ENCODE measurements at places on chromosomes 3 and 15. TPM values are rescaled to one million over a fixed set of nuclear protein-coding genes. Genes with fewer than 3 reads are reported as not detected.
A peak's percentile ranks its signal among the peaks of the same experiment; 100 is the strongest.

DNA sequence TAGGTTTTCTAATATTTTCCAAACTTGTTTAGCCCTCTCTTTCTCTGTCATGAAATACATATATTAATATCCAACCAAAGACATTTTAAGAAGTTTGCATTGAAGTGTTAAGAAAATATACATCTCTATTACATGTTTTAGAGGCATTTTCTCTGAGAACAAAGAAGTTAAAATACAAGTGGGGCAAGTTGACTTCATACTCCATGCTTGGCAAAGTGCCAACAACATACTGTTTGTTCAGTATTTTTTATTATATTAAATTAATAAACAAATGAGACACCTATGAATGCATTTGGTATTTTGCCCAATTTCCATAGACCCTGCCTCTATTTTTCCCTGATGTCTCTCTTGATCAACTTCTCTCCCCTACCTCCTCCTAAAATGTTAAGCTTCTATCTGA is 232.8 kb upstream of the MRPL3 start:
- no peak overlapping the region for H3K4me3 ChIP-seq
- no peaks in the 10 kb centered on the region for H3K27me3 ChIP-seq
- no peaks in the 10 kb centered on the region for H3K36me3 ChIP-seq

DNA sequence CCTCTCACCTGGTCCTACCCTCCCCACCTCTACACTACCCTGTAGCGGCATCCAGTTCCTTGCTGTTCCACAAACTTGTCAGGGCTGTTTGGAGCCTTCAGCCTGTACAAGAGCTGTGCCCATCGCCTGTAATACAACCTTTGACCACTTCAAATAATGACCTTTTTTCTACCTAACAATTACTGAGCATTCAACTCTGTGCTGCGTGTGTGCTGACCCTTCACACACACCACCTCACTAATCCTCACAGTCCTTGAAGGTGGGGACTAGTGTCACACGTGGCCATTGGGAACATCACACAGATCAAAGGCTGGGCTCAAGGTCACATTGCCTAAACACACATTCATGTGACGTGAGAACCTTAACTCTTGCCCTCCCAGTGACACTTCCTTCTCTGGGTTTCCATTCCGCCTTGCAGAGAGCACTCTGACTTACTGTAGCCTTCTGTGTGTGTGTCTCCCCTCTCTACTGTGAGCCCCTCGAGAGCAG is 3.1 kb downstream of the C3orf20 start:
- no peak for DNase-seq
- no peaks in the 10 kb centered on the region for H3K36me3 ChIP-seq
- no peaks in the 10 kb centered on the region for H3K27me3 ChIP-seq
- no peak overlapping the region for H3K27ac ChIP-seq

DNA sequence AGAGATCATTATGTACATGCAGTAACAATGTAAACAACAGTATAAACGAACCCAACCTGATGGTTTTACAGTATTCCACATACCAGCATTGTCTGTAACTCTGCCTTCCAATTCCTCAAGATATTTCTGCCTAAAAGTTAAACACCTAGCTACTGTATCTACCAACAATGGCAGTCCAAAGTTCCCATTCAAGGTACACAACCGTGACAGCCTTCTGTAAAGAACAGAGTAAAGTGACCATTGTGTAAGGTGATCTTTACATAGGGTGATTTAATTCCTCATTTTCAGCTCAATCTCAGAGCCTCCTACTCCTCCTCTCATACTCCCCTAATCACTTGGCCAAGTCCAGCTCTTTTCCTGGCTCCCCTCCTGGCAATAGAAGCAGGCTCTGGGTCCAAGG is 10.4 kb downstream of the SECISBP2L start:
- no peaks in the 10 kb centered on the region for H3K27me3 ChIP-seq
- H3K4me1 ChIP-seq: peaks cover 7% of the 10 kb centered on the region
- no peak overlapping the region for H3K27ac ChIP-seq
- H3K36me3 ChIP-seq: peaks cover 35% of the 10 kb centered on the region
- H3K4me3 ChIP-seq: no peak overlapping the region

DNA sequence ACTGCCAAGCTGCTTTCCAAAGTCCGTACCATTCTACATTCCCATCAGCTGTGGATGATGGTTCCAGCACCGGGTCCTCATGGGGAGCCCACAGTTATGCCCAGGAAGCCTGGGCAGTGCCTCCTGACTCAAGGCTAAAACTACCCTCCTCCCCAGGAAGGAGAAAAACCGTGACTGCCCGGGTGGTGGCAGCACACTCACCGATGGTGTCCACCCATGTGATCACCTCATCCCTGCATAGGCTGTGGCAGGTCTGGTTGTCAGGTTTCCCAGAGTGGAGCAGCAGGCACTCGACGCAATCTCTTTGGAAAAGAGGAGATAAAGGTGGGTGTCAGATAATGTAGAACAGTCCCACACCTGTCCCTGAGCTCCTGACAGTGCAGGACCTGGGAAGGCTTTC is 38.6 kb downstream of the UMPS start:
- no peak for DNase-seq
- no peaks in the 10 kb centered on the region for H3K4me1 ChIP-seq
- H3K36me3 ChIP-seq: no peaks in the 10 kb centered on the region
- H3K27me3 ChIP-seq: no peaks in the 10 kb centered on the region

GRCh38 chr3:81592101-81592500 is 169.3 kb downstream of the GBE1 start:
- no peak overlapping the region for H3K27ac ChIP-seq
- H3K4me1 ChIP-seq: no peaks in the 10 kb centered on the region
- no peak for DNase-seq
- no peak overlapping the region for H3K4me3 ChIP-seq

GRCh38 chr15:68499620-68500312 is 67.8 kb upstream of the ITGA11 start:
- H3K36me3 ChIP-seq: no peaks in the 10 kb centered on the region
- H3K4me1 ChIP-seq: no peaks in the 10 kb centered on the region
- H3K27ac ChIP-seq: no peak overlapping the region
- no peak overlapping the region for H3K4me3 ChIP-seq

GRCh38 chr15:77877869-77878577 is 199.5 kb downstream of the TBC1D2B start:
- no peaks in the 10 kb centered on the region for H3K27me3 ChIP-seq
- no peak for DNase-seq

GRCh38 chr15:39414201-39414600 is 166.7 kb upstream of the THBS1 start:
- no peak overlapping the region for H3K4me3 ChIP-seq
- H3K4me1 ChIP-seq: no peaks in the 10 kb centered on the region
- no peak overlapping the region for H3K27ac ChIP-seq
- H3K36me3 ChIP-seq: no peaks in the 10 kb centered on the region
- H3K27me3 ChIP-seq: no peaks in the 10 kb centered on the region

DNA sequence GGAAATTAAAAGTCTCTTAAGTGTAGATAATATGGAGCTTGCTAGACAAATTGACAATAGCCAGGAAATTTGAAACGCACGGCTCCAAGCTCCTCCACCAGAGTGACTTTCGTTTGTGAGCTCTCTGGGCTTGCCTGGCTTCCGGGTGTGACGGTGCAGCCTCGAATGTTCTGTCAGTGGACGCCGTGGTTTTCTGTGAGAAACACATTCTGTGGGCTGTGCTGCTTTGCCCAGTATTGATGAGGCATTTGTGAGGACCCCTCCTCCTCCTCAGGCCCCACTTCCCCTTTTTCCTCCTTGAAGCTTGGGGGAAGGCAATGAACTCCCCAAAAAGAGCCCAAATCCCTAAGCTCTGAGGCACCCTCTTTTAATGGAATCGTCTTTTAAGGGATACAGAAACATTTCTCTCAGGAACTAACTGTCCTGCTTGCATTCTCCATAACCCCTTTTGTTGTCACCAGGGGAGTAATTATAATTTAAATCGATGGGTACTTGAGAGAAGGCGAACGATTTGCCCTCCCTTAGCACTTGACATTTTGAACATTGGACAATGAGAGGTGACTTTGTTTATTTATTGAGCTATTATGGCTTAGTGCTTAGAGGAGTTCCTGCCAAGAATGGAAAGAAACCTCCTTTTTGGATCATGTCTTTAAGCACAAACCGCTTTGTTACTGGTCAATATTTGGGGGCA is 40.8 kb downstream of the POLR2M start:
- peak; percentile 33 for DNase-seq
- no peak overlapping the region for H3K27ac ChIP-seq
- H3K27me3 ChIP-seq: no peaks in the 10 kb centered on the region
- H3K36me3 ChIP-seq: no peaks in the 10 kb centered on the region
- H3K4me1 ChIP-seq: no peaks in the 10 kb centered on the region

DNA sequence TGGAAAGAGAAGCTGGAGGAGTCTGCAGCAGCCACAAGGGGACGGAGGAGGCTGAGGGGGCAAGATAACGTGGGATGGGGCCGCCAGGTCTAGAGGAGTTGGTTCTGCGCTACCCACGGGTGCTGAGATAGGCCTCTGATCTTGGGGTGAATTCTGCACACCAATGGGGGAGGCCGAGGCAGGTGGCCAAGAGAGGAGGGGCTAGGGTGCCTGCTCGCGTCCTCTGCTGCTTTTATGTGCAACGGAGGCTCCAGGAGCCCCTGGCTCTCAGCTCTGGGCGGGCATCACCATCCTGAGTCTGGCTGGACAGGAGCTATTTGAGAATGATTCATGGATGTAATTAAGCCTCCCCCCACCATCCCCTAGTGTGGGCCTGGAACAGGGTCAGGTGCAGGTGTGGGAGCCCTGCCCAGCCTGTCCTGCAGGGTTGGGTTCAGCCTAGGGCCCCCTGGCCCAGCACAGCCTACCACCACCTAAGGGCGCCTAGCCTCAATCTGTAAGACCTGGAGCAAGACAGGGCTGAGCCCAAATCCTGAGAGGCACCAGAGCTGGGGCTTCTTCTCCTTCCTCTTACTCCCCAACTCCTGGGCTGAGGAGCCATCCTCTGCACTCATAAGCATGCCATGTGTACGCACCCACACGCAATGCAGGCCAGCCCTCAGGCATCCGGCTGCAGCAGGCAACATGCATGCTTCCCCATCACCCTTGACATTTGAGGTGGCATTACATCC is 32.3 kb upstream of the SEMA3F start:
- peaks cover 9% of the 10 kb centered on the region for H3K36me3 ChIP-seq
- H3K27ac ChIP-seq: no peak overlapping the region
- H3K27me3 ChIP-seq: no peaks in the 10 kb centered on the region
- no peak for DNase-seq
- H3K4me3 ChIP-seq: no peak overlapping the region

- DNase-seq: no peak
- no peaks in the 10 kb centered on the region for H3K27me3 ChIP-seq
- no peaks in the 10 kb centered on the region for H3K4me1 ChIP-seq
- no peak overlapping the region for H3K4me3 ChIP-seq
- no peak overlapping the region for H3K27ac ChIP-seq
These were observed 40.8 kb upstream of the LRTM1 start for GRCh38 chr3:54968546-54969172.

- no peaks in the 10 kb centered on the region for H3K4me1 ChIP-seq
- H3K4me3 ChIP-seq: no peak overlapping the region
- H3K27me3 ChIP-seq: no peaks in the 10 kb centered on the region
- no peak for DNase-seq
- H3K27ac ChIP-seq: no peak overlapping the region
These were observed 9.1 kb downstream of the BNC1 start for GRCh38 chr15:83275412-83275811.

Gene GOLGA6L7
- not detected for polyA plus RNA-seq

Gene TM4SF18
- not detected for polyA plus RNA-seq

Gene GLDN
- not detected for polyA plus RNA-seq

Gene MESP2
- not detected for polyA plus RNA-seq

Gene CELF6
- polyA plus RNA-seq: 0.10 TPM

Gene SH2D7
- not detected for polyA plus RNA-seq

Gene ERICH6
- polyA plus RNA-seq: not detected
